ENCODE measurements at places on chromosomes 7 and 10.

GRCh38 chr10:24444337-24444736 is 235.4 kb downstream of the KIAA1217 start:
- DNase-seq, result no peak

DNA sequence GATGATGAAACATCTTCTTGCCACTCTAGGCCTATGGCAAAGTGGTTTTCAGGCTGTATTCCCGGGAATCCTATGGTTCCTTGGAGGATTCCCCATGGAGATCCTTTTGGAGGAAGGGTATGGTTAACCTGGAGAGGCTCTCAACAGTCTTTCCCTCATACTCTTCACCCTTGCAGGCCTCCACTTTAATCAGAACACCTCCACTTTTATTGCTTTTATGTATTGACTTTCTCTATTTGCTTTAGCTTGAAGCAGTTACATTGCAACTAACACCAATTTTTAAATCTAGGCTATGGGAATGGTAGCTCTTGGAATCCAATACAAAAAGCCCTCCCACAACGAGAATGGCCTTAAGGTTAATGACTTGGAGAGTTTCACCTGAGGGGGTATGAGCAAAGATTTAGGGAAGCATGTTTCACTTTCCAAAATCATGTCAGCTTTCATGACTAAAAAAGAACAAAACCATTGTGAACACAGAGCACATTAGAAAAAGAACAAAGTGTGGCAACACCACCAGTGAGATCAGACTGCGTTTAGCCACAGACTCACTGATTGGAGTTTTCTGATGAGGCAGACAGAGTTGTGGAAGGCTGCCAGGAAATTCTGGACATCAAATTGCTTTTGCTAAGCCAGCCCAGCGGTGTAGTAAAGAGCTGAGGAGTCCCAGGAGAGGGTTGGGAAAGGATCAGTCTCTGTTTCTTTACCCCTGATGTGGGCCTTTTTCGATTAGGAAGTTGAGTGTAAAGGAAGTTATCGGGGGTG is 130.4 kb upstream of the BMPER start:
- DNase-seq, result no peak

- DNase-seq, result no peak
Observed at GRCh38 chr10:5643346-5644067, 22.9 kb downstream of the ASB13 start.

DNA sequence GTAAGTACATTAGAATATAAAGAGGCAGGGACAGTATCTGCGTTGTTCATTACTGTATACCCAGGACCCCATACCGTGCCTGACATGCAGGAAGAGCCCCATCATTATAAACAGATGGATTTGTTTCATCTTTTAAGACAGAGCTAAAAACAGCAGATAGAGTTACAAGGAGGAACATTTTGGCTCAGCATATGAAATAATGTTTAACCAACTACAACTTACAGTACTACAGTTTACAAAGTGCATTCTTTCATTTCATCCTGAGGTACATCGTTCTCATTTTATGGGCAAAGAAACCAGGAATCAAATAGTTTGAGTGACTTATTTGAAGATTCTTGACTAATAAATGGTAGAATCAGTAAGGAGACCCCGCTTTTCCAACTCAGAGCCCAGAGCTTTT is 38.1 kb upstream of the AGBL3 start:
- no peak for DNase-seq

DNA sequence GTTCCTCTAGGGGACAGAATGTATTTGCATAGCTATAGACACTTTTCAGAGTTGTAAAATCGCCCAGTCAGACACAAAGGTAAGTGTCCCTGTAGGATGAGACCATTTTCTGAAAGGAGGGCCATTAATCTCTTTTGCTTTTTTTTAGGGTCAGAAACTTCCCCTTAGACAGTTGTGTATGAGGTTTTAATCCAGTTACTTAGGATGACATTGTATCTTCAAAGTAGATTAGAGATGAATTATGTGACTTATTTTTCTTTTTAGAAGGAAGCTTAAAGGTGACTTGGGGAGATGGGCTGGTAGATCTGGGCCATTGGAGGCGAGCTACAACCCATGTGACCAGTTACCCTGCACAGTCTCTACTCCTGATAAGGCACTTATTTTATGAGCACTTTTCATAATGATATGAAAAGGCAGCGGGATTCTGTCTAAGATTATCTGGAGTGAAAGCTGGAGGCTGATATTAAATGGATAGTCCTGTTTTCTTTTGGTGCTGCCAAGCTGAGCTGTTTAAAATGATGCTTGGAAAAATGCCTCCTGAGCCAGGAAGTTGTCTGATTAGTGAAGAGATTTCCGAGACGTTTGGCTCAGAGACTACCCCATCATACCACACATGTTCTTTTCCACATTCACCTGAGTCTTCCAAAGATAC is 264.3 kb downstream of the AUTS2 start:
- DNase-seq, result no peak

DNA sequence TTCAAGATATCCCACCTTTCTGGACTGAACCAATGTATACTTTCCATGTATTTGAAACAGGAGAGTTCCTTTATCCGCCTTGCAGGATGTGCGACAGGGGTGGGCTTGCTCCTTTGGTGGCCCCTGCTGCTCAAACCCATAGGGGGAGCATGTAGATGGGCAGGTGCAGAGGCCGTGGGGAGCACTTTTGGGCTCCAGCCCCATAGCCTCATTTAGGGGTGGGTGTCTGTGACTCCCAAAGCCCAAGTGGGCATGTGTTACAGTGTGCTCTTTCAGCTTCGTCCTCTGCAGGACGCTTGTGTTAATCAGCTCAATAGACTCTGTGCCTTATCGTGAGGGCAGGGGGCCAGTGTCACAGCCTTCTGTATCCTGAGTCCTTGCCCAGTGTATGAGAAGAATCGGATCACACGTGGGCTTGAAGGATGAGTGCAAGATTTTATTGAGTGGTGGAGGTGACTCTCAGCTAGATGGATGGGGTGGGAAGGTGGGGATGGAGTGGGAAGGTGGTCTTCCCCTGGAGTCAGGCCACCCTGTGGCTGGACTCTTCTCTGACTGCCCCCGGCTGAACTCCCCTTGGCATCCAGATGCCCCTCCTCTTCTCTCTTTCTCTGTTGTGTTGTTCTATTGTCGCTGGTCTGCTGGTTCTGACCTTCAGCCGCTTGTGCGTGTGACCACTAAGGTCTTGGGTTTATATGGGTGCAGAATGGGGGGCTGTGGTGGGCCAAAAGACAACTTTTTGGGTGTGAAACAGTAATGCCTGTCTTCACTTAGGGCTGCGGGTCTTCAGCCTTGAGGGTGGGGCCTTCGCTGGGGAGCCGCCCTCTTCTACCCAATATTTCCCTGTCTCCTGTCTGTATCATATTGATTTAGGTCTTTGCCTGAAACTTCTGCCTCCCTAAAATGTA is 262.2 kb downstream of the GLRX3 start:
- no peak for DNase-seq

DNA sequence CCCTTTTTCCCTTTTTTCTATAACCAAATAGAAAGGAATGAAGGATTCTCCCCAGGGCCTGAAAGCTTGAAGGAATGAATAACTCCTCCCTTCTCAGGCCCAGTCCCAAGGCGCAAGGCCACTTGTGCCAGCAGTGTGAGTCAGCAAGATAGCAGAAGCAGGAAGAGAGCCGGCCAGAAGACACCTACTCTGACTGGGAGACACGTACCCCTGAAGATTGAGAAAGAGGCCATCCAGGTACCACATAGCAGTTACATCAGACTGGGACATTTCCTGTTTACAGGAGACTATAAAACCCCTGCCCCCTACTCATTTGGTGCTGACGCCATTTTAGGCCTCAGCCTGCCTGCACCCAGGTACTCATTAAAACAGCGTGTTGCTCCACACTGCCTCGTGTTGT is 65.5 kb downstream of the LRRC17 start:
- no peak for DNase-seq

DNA sequence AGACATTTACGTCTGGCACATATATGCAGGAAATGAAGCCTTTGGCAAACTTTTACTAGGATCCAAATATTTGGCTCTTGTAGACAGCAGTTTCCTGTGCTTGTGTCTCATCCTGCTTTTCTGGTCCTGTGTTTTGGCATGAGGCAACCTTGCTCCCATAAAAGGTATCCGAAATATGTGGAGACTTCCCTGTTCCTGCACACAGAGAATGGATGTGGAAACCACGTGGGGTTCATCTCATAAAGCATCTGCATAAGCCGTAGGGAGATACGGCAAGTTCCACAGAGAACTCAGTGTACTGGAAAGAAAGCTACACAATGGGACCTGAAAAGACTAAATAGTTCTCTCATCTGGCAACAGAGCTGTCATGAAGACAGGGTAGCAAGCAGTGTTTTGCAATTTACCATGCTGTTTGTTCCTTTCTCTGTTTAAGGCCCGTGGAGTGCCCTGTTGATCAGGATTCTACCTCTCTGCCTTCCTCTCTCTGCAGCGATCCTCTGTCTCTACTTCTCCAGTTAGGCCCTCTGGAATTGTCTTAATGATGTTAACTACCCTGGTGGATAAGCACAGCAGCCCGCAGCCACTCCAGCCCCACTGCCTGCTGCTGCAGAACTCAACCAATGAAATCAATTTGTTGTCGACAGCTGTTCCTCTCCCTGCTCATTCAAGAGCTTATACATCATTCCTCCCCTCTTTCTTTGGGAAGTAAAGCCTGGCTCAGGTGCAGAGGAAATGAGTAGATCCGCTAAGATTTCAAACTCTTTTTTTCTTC is 293.6 kb downstream of the CSTF2T start:
- no peak for DNase-seq

DNA sequence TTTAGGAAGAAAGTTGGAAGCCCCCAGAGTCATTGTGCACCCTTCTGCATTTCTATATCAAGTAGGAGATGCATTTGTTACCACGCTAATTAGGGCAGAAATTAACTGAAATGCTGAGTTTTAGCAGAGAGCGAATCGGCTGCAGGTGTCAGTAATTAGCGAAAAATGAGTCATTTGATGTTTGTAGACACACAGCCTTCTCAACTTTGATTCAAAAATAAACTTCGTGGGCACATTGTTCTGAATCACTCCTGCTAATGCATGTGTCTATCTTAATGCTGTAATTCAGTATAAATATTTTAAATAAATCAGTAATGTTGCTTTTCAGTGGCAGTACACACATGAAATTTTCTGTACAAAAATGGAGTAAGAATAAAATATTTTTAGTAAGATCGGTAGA is 109.5 kb upstream of the CARD11 start:
- DNase-seq, result no peak

DNA sequence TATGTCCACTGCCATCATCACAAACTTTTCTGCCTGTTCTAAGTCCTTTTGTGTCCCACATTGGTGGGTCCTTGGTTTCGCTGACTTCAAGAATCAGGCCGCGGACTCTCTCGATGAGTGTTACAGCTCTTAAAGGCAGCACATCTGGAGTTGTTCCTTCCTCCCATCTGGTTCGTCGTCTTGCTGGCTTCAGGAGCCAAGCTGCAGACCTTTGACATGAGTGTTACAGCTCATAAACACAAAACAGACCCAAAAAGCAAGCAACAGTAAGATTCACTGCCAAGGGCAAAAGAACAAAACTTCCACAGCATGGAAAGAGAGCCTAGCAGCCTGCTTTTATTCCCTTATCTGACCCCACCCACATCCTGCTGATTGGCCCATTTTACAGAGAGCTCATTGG is 30.2 kb downstream of the ASNS start:
- no peak for DNase-seq

GRCh38 chr10:130300608-130301020 is 164.4 kb downstream of the GLRX3 start:
- no peak for DNase-seq

DNA sequence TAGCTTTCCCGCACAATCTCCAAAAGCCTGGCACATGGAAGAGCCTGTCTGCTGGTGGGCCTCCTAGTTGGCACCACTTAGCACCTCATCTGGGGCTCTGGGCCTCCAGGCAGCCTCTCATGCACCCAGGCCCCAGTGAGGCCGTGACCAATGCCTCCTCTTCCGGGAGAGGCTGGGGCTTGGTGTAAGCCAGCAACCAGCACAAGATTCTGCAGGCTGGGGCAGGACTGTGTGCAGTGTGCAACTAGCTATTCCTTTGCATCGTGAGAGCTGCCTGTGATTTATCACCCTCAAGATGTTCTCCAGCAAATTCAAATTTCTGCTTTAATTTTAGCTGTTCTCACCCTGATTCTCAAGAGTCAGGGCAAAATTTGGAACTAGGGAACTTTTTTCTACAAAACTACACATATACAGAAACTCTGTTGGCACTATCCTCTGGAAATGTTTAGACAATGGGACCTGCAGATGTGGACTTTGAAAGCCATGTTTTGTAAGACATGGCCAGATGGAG is 603.7 kb upstream of the MKI67 start:
- DNase-seq, result no peak

GRCh38 chr10:100382553-100382952 is 35.5 kb downstream of the SCD start:
- no peak for DNase-seq

DNA sequence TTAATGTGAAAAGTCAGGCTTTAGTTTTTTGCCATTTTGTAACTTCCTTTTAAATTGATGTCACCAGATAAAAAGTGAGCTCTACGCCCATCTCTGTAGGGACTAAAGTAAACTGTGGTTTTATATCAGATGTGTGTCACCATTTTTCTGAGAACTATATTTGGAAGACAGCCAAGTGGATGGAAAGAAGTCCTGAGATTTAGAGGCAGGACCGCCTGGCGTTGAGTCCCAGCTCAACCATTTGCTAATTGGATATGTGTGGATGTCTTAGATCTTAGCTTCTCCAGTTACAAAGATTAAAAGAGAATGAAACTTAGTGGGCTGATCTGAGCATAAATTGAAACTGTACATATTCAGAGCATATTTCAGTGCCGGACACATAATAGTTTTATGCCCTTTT is 691.6 kb upstream of the CELF2 start:
- DNase-seq, result no peak

DNA sequence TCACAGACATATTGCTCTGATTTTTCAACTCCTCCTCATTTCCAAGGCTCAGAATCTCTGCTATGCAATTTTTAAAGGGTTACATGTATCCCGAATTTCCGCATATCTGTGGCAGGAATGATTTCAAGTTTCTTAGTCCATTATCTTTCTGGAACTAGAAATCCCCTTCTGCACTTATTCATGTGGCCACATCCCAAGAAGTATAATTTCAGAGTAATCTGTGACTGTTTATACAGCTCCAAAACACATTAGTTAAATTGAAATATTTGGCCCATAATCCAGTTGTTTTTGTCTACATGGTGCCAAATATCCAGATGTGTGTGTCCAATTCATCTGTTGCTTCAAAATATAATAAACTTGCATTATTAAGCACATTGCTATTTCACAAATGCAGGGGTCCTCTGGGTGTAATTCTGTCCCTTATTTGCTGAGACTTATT is 271.2 kb downstream of the ARHGAP12 start:
- DNase-seq, result no peak

DNA sequence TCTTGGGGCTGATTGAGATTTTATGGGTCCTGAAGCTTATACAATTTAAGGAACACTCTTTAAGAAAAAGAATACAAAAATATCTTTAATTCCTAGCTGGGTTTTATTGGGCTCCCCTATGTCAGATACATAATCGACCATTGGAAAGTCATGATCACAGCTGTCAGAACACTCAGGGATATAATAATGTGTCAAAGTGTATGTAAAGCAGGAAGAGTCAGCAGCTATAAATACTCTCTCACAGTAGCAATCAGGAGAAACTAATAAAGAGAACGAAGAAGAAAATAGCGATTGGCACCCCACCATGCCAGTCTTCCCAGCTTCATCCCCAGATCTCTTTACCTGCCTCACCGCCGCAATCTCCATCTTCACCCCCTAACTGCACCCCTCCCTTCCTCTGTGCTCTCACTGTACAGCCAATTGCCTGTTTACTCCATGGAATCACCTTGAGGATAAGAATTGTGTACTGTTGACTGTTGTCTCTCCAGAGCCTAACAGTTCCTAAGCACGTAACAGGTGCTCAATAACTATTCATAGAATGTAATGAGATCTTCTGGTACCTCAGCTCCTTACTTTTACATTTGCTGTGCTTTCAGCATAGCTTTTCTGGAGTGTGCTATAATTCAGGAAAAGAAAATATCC is 24.0 kb upstream of the WNT8B start:
- no peak for DNase-seq
